WTC11 (cell line): ENCODE measurements at places on chromosomes 3 and 15.

GRCh38 chr3:10937141-10937825, 55.3 kb upstream of the SLC6A1 start:
- no peak for DNase-seq

GRCh38 chr15:29568840-29569532, 253.3 kb downstream of the TJP1 start:
- DNase-seq, result peak; percentile 53

DNA sequence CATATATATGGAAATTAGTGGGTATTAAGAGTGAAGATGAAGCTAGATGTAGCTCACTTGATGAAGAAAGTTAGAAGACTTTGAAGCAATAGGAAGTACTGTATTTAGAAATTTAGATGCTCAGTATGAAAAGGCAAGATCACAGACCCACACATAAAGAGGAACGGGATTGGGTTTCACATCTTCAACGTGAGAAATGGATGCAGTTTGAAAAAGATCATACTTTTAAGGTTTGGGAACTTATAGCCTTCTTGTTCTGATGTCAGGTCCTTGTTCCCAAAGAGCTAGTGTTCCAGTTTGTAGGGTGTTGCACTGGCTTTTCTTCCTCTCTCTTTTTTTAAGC, 16.7 kb downstream of the AP3S2 start:
- DNase-seq, result no peak

- no peak for DNase-seq
Observed at GRCh38 chr3:111373239-111373638, 168.8 kb upstream of the CD96 start.

DNA sequence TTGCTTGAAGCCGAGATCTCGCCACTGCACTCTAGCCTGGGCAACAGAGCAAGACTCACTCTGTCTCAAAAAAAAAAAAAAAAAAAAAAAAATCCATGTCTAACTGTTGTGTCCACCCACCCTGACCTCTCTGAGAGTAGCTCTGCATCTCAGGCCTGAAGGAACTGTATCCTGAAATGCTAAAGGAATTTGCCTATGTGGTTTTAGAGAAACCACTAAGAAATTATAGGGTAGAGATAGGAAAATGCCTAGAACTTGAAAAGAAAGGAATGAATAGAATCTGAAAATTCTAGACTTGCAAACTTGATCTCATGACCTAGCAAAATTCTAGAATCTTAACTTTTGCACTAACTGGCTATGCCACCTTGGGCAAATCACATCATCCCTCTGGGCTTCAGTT, 217.5 kb upstream of the ROPN1 start:
- DNase-seq, result no peak

DNA sequence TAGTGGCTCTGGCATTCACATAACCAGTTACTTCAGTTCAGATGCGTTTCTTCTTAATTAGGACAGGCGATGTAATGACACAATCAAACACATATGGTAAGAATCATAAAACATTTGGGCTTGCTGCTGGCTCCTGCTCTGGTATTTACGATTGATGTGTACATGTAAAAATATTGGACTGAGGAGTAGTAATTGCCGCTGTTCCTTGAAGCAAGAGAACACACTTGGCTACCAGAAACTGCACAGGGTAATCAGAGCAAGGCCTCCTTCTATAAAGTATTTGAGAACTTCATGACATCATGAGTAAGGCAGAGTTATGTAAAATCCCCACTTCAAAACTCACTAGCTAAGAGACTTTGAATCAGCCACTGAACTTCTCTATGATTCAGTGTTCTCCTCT, 158.1 kb downstream of the SSR3 start:
- no peak for DNase-seq

- DNase-seq, result no peak
Observed at GRCh38 chr3:102161384-102162006, 273.3 kb upstream of the ZPLD1 start.

DNA sequence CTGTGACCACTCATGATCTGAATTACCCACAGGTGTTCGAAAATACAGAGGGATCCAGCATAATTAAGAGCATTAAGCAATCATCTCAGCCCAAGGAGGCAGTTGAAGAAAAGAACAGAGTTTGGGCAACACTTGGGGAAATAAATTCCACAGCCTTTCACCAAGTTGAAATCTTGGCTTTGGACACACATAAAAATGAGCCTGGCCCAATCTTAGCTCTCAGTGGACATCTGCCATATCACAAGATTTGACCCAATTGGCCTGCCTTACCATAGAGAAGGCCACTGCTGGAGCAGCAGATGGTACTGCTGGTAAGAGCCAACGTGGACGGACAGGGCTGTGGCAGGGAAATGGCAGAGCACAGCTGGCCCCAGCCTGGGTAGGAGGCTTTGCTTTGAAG, 13.0 kb downstream of the FOXP1 start:
- DNase-seq, result no peak

DNA sequence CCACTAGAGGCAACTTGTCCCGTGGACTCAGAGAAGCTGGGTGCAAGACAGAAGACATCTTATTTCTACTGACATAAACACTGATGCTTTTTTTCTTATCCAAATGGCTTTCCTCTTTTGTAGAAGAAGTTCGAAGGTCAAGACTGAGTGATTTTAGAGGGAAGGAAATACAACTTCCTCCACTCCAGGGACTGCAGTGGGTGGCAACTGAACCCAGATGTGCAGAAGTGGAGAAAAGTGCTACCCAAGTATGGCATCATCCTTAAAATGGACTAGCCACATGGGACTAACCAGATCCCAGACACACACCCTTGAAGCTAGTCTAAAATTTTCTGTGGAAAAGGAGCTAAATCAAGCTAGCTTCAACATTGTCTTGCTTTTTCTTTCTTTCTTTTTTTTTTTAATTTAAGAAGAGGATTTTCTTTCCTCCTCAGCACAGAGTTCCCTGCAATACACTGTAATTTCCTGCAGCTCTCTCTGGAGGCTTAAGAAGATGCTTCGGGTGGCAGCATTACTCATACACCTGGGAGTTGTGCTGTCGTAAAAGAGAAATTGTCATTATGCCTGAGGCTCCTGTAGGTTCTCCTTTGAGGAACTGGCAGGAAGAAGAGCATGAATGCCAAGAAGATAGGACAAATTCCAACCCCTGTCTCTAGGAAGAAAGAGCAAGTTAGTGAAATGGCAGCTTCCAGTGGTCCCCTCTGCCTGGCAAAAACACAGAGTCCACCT, 3.8 kb upstream of the FRMD4B start:
- DNase-seq, result no peak

DNA sequence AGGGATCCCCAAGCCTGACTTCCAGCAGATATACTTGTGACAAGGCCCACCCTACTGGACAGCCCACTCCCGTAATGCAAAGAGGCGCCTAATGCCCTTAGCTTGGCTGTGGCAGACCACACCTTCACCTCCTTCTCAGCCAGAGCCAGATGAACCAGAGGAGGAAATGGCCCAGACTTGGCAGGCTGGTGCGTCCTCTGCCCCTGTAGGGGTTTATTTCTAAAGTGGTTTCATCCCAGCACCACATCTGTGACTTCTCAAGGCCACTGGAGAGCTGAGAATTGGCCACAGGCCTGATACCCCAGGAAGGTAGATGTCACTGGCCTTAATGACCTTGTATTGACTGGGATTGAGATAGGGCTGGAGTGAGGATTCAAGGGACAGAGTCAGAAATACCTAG, 29.5 kb downstream of the BOC start:
- no peak for DNase-seq

- DNase-seq, result no peak
Observed at GRCh38 chr15:73082812-73083211, 30.5 kb downstream of the NEO1 start.

DNA sequence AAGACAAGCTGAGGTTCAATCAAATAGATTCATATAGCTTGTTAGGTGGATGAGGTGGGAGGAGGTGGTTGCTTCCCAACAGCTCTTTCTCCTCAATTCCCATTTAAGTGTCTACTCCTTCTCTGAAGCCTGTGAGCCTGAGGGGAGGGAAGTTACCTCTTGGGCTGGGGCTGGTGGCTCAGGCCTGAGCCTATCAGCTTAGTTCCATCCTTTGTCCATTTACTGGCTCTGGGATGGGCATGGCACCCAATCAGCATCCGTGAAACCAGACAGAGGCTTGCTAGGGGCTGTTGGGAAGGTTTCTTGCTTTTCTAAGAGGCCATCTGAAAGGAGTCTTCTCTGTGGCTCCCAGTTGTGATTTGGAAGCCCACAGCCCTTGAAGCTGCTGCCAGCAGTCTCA, 57.3 kb downstream of the TAMM41 start:
- DNase-seq, result no peak

DNA sequence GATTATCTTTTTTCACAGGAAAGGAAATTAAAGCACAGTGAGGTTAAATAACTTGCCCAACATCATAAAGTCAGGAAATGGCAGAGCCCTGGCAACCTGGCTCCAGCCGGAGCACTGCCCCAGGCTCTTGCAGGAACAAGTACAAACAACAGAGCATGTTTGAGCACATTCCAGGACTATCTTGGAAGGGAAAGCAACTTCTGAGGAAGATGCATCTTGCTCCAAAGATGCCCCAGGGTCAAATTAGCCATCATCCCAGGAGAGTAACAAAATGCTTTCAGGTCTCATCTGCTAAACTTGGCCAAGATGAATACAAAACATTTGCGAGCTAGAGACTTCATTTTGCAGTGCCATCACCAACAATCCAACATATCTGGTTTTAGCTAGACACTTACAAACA, 162.4 kb upstream of the LRRN1 start:
- DNase-seq, result no peak

DNA sequence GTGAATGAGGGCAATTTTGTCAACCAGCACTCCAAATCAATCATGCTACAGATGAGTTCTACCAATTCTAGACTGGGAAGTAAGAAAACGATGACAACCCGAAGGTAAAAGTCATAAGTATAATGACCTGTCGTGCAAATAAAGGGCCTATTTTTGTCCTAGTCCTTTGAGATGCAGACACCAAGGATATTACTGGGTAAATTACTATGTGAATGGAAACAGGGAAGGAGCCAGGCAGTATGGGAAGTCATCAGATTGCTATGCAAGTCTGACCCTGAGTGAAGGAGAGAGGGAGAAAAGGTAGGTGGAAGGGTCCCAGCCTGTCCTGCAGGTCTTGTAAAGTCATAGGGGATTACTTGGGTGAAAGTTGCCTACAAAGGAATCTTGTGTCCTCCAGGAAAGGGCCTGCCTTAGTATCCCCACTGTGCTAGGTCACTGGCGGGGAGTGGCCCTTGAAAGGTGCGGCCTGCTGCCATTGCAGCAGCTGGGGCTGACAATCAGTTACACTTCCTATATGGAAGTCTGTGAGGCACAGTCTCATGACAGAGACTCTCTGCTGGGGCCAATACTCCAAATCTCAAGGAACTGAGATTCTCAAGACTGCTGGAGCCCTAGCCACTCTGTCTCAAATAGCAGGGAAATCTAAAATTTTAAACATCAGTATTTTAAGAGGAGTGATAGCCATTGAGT, 149.9 kb upstream of the SLC2A2 start:
- no peak for DNase-seq

- DNase-seq, result no peak
Observed at GRCh38 chr3:169400874-169401273, 262.6 kb downstream of the MECOM start.
